Natural killer cell (primary cell): ENCODE measurements at places on chromosomes 12 and 14. TPM values are rescaled to one million over a fixed set of nuclear protein-coding genes. Genes with fewer than 3 reads are reported as not detected.

DNA sequence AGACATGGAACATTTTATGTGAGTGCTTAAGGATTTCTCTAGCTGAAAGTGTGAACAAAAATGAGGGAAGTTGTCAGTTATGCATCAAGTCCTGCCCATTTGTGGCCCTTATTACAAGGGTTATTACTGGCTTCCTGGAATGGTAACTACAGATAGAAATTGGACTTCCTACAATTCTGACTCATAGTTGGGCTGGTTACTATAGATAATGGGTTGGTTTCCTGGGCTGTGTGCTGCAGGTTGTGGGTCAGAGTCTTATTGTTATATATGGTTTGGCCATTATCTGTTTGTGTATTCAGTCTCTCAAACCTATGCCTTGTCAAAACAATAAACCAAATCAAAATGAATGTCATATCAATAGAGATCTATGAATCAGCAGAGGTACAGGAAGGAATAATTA is 313.7 kb downstream of the ADAMTS20 start:
- no peak overlapping the region for H3K4me3 ChIP-seq
- H3K27ac ChIP-seq = no peak overlapping the region
- no peaks in the 10 kb centered on the region for H3K4me1 ChIP-seq
- H3K36me3 ChIP-seq = no peaks in the 10 kb centered on the region
- H3K27me3 ChIP-seq = no peaks in the 10 kb centered on the region
- no peak for DNase-seq

- no peak overlapping the region for H3K27ac ChIP-seq
- H3K36me3 ChIP-seq = no peaks in the 10 kb centered on the region
- no peak for DNase-seq
These were observed 477.0 kb downstream of the TMEM121 start for GRCh38 chr14:106003351-106003750.

GRCh38 chr14:89500303-89500702 is 83.3 kb upstream of the FOXN3 start:
- no peak for DNase-seq
- H3K27me3 ChIP-seq = no peaks in the 10 kb centered on the region

- H3K4me1 ChIP-seq = no peaks in the 10 kb centered on the region
- no peaks in the 10 kb centered on the region for H3K27me3 ChIP-seq
- no peak overlapping the region for H3K4me3 ChIP-seq
- peaks cover 58% of the 10 kb centered on the region for H3K36me3 ChIP-seq
These were observed 86.0 kb upstream of the ATF1 start for GRCh38 chr12:50677858-50678257.

DNA sequence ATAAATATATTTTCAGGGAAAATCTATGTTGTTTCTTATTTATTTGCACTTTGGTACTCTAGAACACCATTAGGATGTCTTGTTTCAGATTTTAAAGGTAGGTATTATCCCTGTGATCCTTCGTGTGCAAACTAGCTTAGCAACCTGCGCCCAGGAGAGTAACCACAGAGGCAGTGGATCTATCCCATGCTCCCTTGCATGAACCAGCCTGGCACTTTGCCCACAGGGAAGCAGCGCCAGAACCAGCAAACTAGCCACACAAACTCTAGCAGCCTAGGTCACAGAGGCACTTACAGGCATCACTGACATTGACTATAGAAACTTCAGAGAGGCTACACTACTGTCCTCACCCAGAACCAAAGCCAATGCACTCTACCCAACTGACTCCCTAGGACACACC is 76.1 kb downstream of the TSHR start:
- no peak for DNase-seq
- no peaks in the 10 kb centered on the region for H3K27me3 ChIP-seq
- no peak overlapping the region for H3K4me3 ChIP-seq
- no peaks in the 10 kb centered on the region for H3K4me1 ChIP-seq

The GPR84 gene
- total RNA-seq = 0.59 TPM
